ENCODE measurements at places on chromosomes 3 and 15. TPM values are rescaled to one million over a fixed set of nuclear protein-coding genes. Genes with fewer than 3 reads are reported as not detected.
A peak's percentile ranks its signal among the peaks of the same experiment; 100 is the strongest.

- no peak for DNase-seq
- no peaks in the 10 kb centered on the region for H3K27me3 ChIP-seq
- H3K4me3 ChIP-seq = no peak overlapping the region
- H3K36me3 ChIP-seq = no peaks in the 10 kb centered on the region
- no peaks in the 10 kb centered on the region for H3K4me1 ChIP-seq
Measured at GRCh38 chr15:97165205-97165604, 795.3 kb upstream of the ARRDC4 start.

- no peak for DNase-seq
- H3K4me3 ChIP-seq = no peak overlapping the region
- peaks cover 10% of the 10 kb centered on the region for H3K4me1 ChIP-seq
- H3K27ac ChIP-seq = peak overlapping the region; percentile 36
- no peaks in the 10 kb centered on the region for H3K36me3 ChIP-seq
- H3K27me3 ChIP-seq = no peaks in the 10 kb centered on the region
Measured at GRCh38 chr15:31306426-31307269, 20.0 kb upstream of the KLF13 start.

DNA sequence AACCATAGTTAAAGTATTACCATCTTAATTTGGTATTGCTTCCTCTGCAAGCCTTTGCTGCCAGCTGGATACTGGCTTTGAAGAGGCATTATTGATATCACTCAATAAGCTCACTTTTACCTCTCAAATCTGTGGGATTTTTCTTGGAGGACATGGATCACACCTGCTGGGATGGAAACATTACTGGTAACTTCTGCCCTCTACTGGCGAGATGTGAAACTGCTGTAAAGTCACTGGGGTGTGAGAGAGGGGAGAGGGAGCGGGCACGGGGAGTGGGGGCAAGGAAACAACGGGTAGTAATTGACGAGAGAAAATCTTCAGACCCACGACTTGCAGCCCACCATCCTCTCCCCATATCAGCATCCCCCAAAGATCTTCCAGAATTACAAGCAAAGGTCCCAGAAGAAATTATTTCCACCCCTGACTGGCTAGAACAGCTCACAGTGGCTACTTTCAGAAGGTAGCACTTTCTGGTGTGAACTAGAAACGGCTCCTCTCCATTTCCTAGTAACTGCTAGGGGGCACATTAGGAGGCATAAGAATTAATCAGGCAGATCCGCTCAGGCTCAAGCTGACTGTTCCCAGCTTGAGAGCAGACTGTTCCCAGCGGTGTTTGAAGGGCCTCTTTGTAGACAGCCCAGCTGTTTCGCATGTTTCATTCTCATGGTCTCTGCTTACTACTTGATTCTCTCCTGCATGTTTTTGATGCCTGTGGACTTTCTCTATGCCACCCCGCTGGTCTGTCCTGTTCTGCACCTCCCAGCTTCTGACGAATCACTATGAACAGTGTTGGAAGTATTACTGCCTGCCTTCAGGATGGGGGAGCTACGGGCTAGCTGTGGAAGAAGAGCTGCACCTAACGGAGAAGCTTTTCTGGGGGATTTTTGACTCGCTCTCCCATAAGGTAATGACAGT, 230.4 kb upstream of the CHRM5 start:
- no peaks in the 10 kb centered on the region for H3K36me3 ChIP-seq
- H3K27ac ChIP-seq = no peak overlapping the region
- no peaks in the 10 kb centered on the region for H3K27me3 ChIP-seq
- no peaks in the 10 kb centered on the region for H3K4me1 ChIP-seq
- DNase-seq = no peak
- H3K4me3 ChIP-seq = no peak overlapping the region

DNA sequence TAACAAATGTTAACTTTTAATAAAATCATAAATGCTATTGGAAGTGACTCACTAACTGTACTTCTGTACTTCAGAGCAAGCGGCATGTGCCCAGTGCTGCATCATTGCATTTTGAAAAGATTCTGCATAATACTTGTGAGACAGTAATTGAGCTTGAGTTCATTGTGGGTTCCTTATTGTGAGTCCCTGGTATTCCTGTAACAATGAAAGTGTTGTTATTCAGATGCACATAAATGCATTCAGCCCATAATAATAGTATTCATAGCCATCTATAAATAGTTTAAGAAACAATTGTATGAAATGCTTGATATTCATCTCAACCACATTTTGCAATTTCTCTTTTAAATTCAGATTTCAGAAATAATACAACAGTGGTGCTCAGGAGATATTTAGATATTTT, 976.4 kb downstream of the CADM2 start:
- no peaks in the 10 kb centered on the region for H3K27me3 ChIP-seq
- H3K4me3 ChIP-seq = no peak overlapping the region
- H3K36me3 ChIP-seq = no peaks in the 10 kb centered on the region
- no peak for DNase-seq
- no peak overlapping the region for H3K27ac ChIP-seq

GRCh38 chr3:159749406-159749805, 239.2 kb upstream of the IL12A start:
- no peak for DNase-seq
- H3K27ac ChIP-seq = no peak overlapping the region
- peaks cover 4% of the 10 kb centered on the region for H3K27me3 ChIP-seq
- no peak overlapping the region for H3K4me3 ChIP-seq
- no peaks in the 10 kb centered on the region for H3K36me3 ChIP-seq

GRCh38 chr3:43770426-43771103, 79.8 kb downstream of the ABHD5 start:
- H3K27me3 ChIP-seq = no peaks in the 10 kb centered on the region
- H3K4me1 ChIP-seq = peaks cover 60% of the 10 kb centered on the region
- H3K4me3 ChIP-seq = no peak overlapping the region
- H3K36me3 ChIP-seq = no peaks in the 10 kb centered on the region

GRCh38 chr3:116200956-116201690, 244.2 kb downstream of the LSAMP start:
- no peak for DNase-seq
- H3K27me3 ChIP-seq = no peaks in the 10 kb centered on the region
- no peaks in the 10 kb centered on the region for H3K4me1 ChIP-seq
- H3K27ac ChIP-seq = no peak overlapping the region

DNA sequence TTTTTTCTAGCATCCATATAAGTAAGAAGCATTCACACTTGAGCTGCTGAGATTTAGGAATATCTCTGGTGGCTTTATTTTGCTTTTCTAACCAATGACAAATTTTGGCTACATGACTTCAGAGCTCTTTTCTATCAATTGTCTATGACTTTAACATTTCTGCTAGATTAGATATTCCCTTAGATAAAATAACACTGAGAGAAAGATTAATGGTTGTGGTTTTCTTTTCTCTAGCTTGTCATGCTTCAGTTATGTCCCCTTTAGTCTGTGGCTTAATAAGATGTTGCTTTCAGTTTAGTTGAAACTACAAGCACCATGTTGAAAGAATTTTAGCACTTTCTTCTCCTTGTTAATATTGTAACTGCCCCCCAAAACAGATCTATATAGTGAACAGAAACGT, 665.6 kb upstream of the CCDC54 start:
- no peak overlapping the region for H3K27ac ChIP-seq
- no peak overlapping the region for H3K4me3 ChIP-seq
- no peaks in the 10 kb centered on the region for H3K4me1 ChIP-seq
- no peak for DNase-seq
- H3K27me3 ChIP-seq = no peaks in the 10 kb centered on the region
- H3K36me3 ChIP-seq = no peaks in the 10 kb centered on the region

GRCh38 chr3:78798266-78798832, 969.4 kb downstream of the ROBO1 start:
- no peak for DNase-seq
- H3K4me3 ChIP-seq = no peak overlapping the region
- no peaks in the 10 kb centered on the region for H3K36me3 ChIP-seq
- H3K27me3 ChIP-seq = no peaks in the 10 kb centered on the region

DNA sequence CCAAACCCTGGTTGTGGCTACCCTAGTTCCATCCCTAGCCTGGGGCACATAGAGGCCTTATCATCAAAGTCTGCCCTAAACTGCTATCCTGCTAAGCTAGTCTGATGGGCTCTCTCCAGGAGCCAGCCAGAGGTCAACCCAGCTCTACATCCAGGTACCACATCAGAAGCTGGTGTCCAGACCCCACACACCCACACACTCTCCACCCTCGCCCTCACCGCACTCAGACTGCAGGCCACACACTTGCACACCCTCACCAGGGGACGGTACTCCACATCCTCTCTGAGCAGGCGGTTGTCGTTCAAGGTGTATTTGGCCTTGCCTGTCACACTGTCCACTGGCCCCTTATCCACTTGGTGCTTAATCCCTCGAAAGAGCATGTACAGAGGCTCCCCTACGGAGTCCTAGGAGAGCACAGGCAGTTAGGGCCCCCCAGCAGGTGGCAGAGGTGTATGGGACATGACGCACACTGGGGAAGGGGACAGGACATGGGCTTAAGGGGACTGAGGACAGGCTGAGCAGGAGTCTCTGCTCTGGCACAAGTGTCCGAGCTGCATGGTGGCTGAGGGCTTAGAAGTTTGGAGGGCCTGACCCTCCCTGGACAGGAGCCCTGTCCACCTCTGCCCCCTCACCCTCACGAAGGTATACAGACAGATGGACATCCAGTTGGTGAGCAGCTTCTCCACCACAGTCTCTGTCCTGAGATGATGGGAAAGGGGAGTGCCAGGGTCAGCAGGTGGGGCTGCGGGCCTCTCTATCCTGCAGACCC, 18.1 kb downstream of the PLXNB1 start:
- H3K4me1 ChIP-seq = peaks cover 20% of the 10 kb centered on the region
- peak overlapping the region; percentile 51 for H3K27ac ChIP-seq
- DNase-seq = no peak
- peaks cover 99% of the 10 kb centered on the region for H3K36me3 ChIP-seq
- H3K27me3 ChIP-seq = no peaks in the 10 kb centered on the region

CSTA gene
- 2,531 TPM for total RNA-seq

SCAANT1 gene
- total RNA-seq = not detected

ACKR2 gene
- 2.7 TPM for total RNA-seq

RLBP1 gene
- not detected for total RNA-seq

ALDH1A2 gene
- total RNA-seq = 0.44 TPM
